Stimulated activated CD4-positive, alpha-beta T cell treated with anti-CD3 and anti-CD28 coated beads, Interleukin-1b, Interleukin-23, amount 100 ng/mL, for 1 hour (primary cell): ENCODE measurements at places on chromosomes 2 and 18.

GRCh38 chr2:6617794-6618193 is 247.9 kb downstream of the CMPK2 start:
- DNase-seq = no peak

GRCh38 chr18:76445741-76446232 is 49.3 kb downstream of the ZNF516 start:
- DNase-seq = no peak

GRCh38 chr18:79106084-79106483 is 36.9 kb downstream of the ATP9B start:
- DNase-seq = no peak

DNA sequence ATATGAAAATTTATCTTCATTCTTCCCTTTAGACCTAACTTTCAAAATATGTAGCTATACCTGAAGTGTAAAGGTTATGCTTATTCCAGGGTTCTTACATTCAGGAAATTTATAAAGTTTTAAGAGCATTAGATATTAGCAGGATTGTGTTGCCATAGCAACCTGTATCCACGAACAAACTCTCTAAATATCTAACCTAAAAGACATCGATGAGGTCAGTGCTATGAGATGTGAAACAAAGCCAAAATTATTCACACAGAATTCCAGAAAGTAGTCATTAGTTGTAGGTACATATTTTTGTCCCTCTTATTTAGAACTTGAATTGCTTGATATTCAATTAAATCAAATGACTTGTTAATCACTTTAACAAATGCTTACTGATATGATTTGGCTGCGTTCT is 705.3 kb downstream of the SOCS6 start:
- DNase-seq = no peak

DNA sequence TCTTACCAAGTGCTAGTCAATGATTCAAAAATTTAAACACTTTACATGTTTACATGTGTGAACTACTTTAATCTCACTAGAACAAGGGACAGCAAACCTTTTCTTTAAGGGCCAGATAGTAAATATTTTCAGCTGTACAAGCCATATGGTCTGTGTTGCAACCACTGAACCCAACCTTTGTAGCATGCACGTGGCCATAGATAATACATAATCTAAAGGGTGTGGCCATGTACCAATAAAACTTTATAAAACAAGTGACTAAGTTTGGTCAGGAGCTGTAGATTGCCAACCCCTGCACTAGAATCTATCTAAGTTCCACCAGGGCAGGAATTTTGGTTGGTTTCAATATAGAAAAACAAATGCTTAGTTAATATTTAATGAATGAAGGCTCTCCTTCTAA is 18.4 kb upstream of the SPRED2 start:
- DNase-seq = no peak

DNA sequence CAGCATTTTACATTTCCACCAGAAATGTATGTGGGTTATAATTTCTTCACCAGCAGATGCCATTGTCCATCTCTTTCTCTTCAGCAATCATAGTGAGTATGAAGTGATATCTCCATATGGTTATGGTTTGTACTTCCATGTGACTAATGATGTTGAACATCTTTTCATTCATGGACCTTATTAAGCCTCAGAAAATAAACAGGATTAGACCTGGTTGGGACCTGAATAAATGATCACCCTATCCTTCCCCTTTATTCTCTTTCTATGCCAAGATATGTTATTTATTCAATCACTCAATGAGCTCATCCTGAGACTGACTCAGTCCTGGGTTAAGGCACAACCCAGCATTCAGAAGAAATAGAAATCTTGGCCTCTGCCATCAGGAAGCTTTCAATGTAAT is 86.6 kb downstream of the ANTXR1 start:
- no peak for DNase-seq

- no peak for DNase-seq
Observed at GRCh38 chr2:212926940-212927339, 224.5 kb downstream of the IKZF2 start.

DNA sequence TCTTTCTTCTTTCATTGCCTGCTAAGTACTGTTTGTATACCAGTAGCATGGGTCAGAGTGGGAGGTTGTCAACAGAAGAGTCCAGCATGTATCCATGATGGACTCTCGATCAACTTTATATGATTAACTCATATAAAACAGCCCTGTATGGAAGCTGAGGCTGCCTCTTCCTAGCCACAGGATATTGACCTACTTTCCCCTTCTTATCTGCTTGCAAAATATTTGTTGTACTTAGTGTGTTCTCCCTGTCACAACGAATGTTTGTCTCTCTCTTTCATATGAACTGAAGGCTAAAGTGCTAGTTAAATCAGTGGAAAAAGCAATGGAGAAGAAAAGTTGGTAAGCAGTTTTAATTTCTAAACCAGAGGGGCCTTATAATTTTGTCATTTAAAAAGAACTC is 17.8 kb downstream of the MYO1B start:
- no peak for DNase-seq
